RWPE1 (cell line): ENCODE measurements at places on chromosomes 16 and 17.
A peak's percentile ranks its signal among the peaks of the same experiment; 100 is the strongest.

DNA sequence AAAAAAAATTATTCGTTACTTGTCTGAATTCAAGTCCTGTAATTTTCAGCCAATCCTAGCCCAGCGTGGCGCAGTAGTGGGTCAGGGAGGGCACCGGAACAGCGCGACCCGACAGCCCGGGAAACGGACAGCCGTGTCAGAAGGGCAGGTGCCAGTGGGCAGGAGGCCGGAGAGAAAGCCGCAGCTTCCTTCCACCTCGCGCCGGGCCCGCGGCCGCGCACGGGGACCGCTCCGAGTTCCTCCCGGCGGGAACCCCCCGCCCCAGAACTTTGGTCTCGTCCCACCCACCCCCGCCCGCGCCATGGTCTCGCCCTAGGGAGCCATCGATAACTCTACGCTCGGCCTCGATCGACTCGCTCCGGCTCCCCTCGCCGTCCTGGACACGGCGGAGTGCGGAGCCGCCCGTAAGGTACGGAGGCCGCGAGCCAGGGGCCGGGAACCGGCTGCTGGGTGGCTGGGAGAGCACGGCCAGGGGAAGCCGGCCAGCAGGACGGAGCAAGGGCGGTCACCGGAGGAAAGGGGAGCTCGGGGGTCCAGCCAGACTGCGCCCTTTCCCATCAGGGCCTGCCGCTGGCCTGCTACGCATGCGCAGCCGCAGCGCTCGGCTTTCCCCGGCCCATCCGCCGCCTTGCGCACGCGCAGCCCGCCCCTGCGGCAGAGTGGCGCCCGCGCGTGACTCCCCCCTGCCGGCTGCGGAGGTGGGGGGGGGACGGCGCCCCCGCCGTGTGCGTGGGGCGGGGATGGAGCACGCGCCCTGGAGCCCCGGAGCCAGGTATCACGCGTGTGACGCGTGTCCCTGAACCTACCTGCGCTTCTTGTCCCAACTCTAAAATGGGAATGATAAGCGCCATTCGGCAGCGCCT lies at the start of gene MLST8:
MLST8 (plus strand) TSS at position 351 of the 863 bp plus-strand sequence. CDS start 632 bp downstream, outside the sequence.
- DNase-seq = peak; percentile 91

DNA sequence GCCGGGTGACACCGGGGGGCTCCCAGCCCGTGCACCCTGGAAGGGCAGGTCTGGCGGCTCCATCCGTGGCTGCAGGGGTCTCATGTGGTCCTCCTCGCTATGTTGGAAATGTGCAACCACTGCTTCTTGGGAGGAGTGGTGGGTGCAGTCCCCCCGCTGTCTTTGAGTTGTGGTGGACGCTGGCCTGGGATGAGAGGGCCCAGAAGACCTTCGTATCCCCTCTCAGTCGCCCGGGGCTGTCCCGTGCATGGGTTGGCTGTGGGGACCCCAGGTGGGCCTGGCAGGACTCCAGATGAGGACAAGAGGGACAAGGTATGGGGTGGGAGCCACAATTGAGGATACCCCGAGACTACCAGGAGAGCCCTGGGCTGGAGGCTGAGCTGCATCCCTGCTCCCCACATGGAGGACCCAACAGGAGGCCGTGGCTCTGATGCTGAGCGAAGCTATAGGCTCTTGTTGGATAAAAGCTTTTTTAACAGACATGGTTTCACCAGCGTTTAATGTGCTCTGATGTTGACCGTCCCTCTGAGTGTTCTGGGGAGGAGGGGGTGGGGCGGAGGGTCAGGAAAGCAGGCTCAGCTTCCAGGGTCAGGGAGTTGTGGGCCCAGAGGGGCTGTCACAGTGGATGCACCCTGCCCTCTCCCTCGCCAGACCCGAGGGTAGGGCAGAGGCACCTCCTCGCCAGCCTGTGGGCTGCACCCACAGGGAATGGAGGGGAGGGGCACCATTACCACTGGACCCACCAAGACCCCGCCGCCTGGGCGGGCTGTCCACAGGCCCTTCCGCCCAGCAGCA lies 5.4 kb downstream of the SPATA2L start:
- DNase-seq = no peak

GRCh38 chr16:65406116-65406515 lies 284.3 kb upstream of the CDH11 start:
- DNase-seq = no peak

GRCh38 chr17:71522383-71522782 lies 598.4 kb upstream of the SOX9 start:
- no peak for DNase-seq

DNA sequence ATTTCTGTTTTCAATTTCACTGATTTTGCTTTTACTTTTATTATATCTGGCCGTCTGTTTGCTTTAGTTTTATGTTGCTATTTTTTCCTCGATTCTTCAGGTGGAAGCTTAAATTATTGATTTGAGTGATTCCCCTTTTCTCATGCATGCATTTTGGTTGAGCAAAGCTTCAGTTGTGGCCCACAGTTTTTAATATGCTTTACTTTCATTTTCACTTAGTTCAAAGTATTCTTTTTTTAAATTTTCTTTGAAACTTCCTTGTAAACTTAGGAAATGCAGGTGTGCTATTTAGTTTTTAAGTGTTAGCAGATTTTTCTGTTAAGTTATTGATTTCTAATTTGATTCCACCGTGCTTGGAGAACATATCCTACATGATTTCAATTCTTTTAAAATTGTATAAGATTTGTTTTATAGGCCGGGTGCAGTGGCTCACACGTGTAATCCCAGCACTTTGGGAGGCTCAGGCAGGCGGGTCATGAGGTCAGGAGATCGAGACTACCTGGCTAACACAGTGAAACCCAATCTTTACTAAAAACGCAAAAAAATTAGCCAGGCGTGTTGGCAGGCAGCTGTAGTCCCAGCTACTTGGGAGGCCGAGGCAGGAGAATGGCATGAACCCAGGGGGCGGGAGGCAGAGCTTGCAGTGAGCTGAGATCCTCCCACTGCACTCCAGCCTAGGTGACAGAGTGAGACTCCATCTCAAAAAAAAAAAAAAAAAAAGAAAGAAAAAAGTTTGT lies 531.2 kb downstream of the KIF2B start:
- no peak for DNase-seq
